ENCODE measurements at places on chromosomes 6 and 20.
A peak's percentile ranks its signal among the peaks of the same experiment; 100 is the strongest.

DNA sequence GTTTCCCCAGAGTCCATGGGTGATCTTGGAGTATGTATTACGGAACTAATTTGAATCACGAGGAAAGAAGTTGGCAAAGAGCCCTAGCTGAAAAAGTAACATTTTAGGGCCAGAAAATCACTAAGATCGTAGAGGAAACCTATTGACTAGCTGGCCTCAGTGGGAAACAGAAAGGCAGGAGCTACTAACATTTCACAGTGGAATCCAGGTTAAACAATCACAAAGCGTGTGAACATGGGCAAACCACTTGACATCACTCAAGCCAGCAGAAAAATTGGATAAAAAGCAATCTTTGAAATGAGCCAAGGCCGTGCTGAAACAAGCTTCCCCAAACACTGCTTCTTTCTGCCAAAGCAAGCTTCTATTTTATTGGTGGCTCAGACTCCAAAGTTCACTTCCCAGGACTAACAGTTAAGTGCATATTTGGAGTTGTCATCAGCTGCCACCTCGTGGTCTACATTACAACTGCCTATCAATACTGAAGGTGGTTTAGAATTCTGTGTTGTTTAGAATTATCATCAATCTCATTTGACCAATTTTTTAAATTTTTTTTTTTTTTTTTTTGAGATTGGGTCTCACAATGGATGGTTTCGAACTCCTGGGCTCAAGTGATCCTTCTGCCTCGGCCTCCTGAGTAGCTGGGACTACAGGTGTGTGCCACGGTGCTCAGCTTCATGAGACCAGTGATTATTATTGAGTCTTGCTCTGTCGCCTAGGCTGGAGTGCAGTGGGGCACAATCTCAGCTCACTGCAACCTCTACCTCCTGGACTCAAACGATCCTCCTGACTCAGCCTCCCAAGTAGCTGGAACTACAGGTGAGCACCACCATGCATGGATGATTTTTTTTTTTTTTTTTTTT is 10.6 kb downstream of the RPS10 start:
- peak; percentile 51 for DNase-seq

- no peak for DNase-seq
Observed at GRCh38 chr6:160102956-160103824, 18.4 kb upstream of the SLC22A1 start.

- DNase-seq = no peak
Observed at GRCh38 chr20:43787937-43788336, 61.1 kb upstream of the GTSF1L start.

DNA sequence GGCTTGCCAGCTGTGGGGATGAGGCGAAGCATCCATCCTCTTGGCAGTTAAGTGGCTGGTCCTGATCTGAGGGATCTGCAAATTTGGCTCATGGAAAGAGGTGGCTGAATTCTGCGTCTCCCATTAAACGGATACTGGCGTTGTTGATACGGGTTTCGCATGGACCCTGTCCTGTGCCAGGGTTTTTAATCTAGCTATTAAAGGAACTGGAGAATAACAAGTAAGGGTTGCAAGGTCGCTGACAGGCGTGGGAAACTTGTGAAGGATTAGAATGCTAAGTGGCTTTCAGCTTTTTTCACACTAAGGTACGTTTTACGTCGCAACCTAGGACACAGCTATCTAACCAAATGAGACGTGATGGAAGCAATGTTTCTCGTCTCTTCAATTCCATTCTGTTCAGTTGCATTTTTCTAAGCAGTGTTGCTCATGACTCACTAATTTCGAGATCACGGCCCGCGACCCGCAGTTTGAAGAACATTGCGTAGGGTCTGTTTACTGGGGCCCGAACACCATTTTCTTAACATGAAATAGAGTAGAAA is 852 bp downstream of the GMNN start:
- no peak for DNase-seq

DNA sequence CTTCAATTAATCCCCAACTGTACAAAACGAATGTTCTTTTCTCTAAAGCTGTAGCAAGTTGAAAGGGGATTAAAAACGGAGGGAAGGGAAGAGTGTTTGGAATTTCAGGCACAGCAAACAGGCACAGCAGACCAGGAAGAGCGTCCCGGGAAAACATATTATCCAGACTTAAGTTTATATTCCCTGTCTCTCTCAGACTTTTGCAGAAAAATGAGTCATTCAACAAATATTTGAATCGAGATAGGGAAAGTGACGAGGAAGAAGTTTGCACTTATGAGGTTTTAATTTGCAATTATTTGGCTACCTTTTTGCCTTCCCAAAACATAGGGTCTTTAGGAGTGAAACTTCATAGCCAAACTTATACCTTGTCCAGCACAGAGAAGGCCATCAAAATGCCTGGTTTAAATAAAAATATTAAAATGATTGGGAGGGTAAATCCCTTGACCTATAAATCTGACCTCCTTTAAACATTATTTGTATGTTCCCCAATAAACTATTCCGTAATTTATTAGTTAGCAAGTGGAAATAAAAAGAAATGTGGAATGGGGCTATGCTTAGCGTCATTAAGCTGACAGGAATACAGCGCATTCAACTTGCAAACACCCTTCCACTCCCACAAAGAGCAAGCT is 16.0 kb downstream of the HFE start:
- no peak for DNase-seq

- DNase-seq = no peak
Observed at GRCh38 chr6:169669147-169669546, 32.7 kb downstream of the WDR27 start.

Data from gastrocnemius medialis (tissue), 4 donors.